ENCODE measurements at places on chromosomes 5 and 9.

- DNase-seq, result no peak
Measured at GRCh38 chr5:32223972-32224609, 50.0 kb upstream of the GOLPH3 start.

GRCh38 chr5:112576298-112576925 lies 157.3 kb upstream of the EPB41L4A start:
- DNase-seq, result no peak

- DNase-seq, result no peak
Measured at GRCh38 chr5:151234476-151235238, 10.8 kb upstream of the CCDC69 start.

DNA sequence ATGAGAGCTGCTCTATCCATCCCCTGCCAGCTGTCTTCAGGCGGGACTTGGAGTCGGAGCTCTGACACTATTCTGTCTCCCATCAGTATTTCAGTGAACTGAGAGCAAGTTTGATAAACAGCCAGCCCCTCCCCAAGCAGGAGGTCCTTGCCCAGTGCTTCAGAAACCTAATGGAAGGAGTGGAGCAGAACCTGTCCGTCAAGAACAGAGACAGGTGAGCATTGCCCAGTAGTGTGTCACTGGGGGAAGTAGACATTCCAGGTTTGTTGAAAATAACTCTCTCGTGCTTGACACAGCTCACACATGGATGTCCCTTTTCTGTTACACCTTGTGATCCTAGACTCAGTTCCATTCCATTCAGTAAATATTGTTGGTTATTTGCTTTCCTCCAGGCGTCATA lies 13.2 kb upstream of the TLX3 start:
- no peak for DNase-seq

- DNase-seq, result no peak
Measured at GRCh38 chr5:93915142-93915553, 173.7 kb upstream of the POU5F2 start.

Data from NCI-H2107 (cell line).